Mammary epithelial cell (primary cell): ENCODE measurements at places on chromosomes 11 and 22. TPM values are rescaled to one million over a fixed set of nuclear protein-coding genes. Genes with fewer than 3 reads are reported as not detected.

The SLC25A18 gene
- total RNA-seq, result not detected in 2 replicates

The VSTM5 gene
- total RNA-seq, result not detected in 2 replicates

The RIC3 gene
- 3.6 and 5.1 TPM in 2 replicates for total RNA-seq

The ZP1 gene
- not detected for total RNA-seq

The OR51L1 gene
- not detected for total RNA-seq

The MS4A5 gene
- total RNA-seq, result not detected

The MRGPRX4 gene
- total RNA-seq, result 0.37 and 1.2 TPM in 2 replicates

The OR6T1 gene
- not detected for total RNA-seq

The OR51G2 gene
- total RNA-seq, result not detected

The TRMT2A gene
- total RNA-seq, result 42.6 and 44.1 TPM in 2 replicates

The CDC42BPG gene
- 10.5 TPM for total RNA-seq

The C22orf31 gene
- not detected for total RNA-seq

The TLCD5 gene
- total RNA-seq, result 3.0 TPM

The CCDC89 gene
- total RNA-seq, result 0.37 and 0.56 TPM in 2 replicates

The CNIH2 gene
- total RNA-seq, result 0.51 and 1.4 TPM in 2 replicates

The OR56A5 gene
- total RNA-seq, result not detected in 2 replicates

The PMM1 gene
- total RNA-seq, result 41.6 and 44.8 TPM in 2 replicates

The MIOX gene
- 0.32 TPM in 1 of 2 replicates, not detected in the other for total RNA-seq

The NAV2 gene
- total RNA-seq, result 46.2 TPM

The SGSM1 gene
- not detected for total RNA-seq

The RGL4 gene
- not detected for total RNA-seq

The CARD18 gene
- total RNA-seq, result 3.5 TPM

The OOSP1 gene
- total RNA-seq, result not detected in 2 replicates

The CTTN gene
- 394 and 452 TPM in 2 replicates for total RNA-seq

The C11orf87 gene
- not detected for total RNA-seq

The RHOD gene
- 234 and 379 TPM in 2 replicates for total RNA-seq

The PIH1D2 gene
- 0.94 and 2.2 TPM in 2 replicates for total RNA-seq

The C11orf86 gene
- not detected in 2 replicates for total RNA-seq

The EXPH5 gene
- 27.7 TPM for total RNA-seq

The ENTHD1 gene
- total RNA-seq, result not detected

The ACRV1 gene
- total RNA-seq, result not detected

The ESAM gene
- 0.17 TPM for total RNA-seq

The ZNF202 gene
- 19.3 and 28.3 TPM in 2 replicates for total RNA-seq

The CRYBA4 gene
- total RNA-seq, result not detected

The OR52E5 gene
- total RNA-seq, result not detected in 2 replicates

The JAML gene
- not detected in 2 replicates for total RNA-seq

The OR52E8 gene
- not detected in 2 replicates for total RNA-seq

The DPP3 gene
- total RNA-seq, result 45.2 and 59.8 TPM in 2 replicates

The RASSF10 gene
- 3.1 and 7.5 TPM in 2 replicates for total RNA-seq

The APOL4 gene
- not detected for total RNA-seq
